T-helper 17 cell (primary cell): ENCODE measurements at places on chromosomes 16 and 17.
A peak's percentile ranks its signal among the peaks of the same experiment; 100 is the strongest.

GRCh38 chr17:57861000-57861789 is 11.4 kb upstream of the MRPS23 start:
- H3K27ac ChIP-seq, result peak overlapping the region; percentile 57
- DNase-seq, result no peak
- peaks cover 13% of the 10 kb centered on the region for H3K27me3 ChIP-seq
- H3K4me1 ChIP-seq, result peaks cover 19% of the 10 kb centered on the region

GRCh38 chr16:9002042-9002441 is 38.3 kb upstream of the USP7 start:
- no peaks in the 10 kb centered on the region for H3K36me3 ChIP-seq
- H3K4me1 ChIP-seq, result no peaks in the 10 kb centered on the region
- peaks cover 2% of the 10 kb centered on the region for H3K27me3 ChIP-seq
- H3K27ac ChIP-seq, result no peak overlapping the region

DNA sequence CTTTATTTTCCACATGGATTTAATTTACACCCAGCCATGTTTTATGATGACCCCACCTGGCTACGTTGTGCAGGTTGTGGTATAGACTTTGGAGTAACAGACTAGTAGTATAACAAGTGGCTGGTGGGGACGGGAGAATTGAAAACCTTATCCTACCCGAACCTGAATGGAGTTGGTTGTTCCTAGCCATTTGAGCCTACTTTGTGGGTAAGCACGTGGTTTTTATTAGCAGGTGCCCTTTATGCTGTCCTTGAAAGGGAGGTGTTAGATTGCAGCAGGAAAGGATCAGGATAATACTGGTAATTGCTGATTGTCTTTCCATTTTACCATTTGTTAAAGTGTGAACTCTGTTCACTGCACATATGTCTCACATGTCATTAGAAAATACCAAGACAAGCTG is 31.9 kb upstream of the PHAF1 start:
- peaks cover 2% of the 10 kb centered on the region for H3K36me3 ChIP-seq
- H3K27me3 ChIP-seq, result no peaks in the 10 kb centered on the region
- no peak overlapping the region for H3K4me3 ChIP-seq
- H3K27ac ChIP-seq, result peak overlapping the region; percentile 53

- H3K27ac ChIP-seq, result no peak overlapping the region
- DNase-seq, result no peak
- no peaks in the 10 kb centered on the region for H3K36me3 ChIP-seq
- H3K4me3 ChIP-seq, result no peak overlapping the region
- no peaks in the 10 kb centered on the region for H3K4me1 ChIP-seq
Observed at GRCh38 chr17:69761767-69762321, 313.2 kb upstream of the KCNJ16 start.

GRCh38 chr16:62752854-62753253 is 716.6 kb upstream of the CDH8 start:
- no peaks in the 10 kb centered on the region for H3K27me3 ChIP-seq
- no peaks in the 10 kb centered on the region for H3K36me3 ChIP-seq

- H3K27ac ChIP-seq, result no peak overlapping the region
- H3K4me1 ChIP-seq, result peaks cover 2% of the 10 kb centered on the region
- peaks cover 10% of the 10 kb centered on the region for H3K27me3 ChIP-seq
- no peaks in the 10 kb centered on the region for H3K36me3 ChIP-seq
Observed at GRCh38 chr17:15744885-15745284, 12.8 kb downstream of the TBC1D26 start.

DNA sequence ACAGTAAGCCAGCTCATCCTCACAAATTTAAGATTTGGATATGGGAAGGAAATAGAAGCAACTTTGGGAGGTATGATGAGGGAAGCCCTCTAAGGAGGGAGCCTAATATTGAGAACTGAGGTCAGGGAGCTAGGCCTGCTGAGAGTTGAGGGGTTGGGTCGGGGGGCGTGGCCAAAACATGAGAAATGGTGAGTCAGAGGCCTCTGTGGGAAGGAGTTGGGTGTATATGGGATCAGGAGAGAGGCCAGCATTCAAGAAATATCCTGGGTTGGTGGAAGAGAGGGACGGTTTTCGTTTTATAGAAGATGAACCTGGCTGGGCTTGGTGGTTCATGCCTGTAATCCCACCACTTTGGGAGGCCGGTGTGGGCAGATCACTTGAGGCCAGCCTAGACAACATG is 48.4 kb downstream of the CLEC16A start:
- no peak for DNase-seq
- H3K4me1 ChIP-seq, result peaks cover 43% of the 10 kb centered on the region
- H3K36me3 ChIP-seq, result peaks cover 11% of the 10 kb centered on the region
- no peak overlapping the region for H3K4me3 ChIP-seq
- no peaks in the 10 kb centered on the region for H3K27me3 ChIP-seq

DNA sequence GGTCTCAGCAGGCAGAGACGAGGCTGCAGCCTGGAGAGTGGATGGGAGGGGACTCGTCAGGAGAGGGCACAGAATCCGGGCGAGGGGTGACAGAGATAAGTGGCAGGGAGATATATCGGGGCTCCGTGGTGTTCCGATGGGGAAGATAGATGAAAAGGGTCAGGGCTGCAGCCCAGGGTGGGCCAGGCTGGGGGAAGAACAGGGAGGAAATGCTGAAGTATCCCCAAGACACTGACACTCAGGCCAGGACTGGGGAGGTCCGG is 2.1 kb downstream of the LGALS3BP start:
- H3K27me3 ChIP-seq, result no peaks in the 10 kb centered on the region
- peaks cover 7% of the 10 kb centered on the region for H3K4me1 ChIP-seq
- H3K36me3 ChIP-seq, result no peaks in the 10 kb centered on the region
- DNase-seq, result no peak

GRCh38 chr17:13973960-13974651 is 95.2 kb upstream of the COX10 start:
- H3K27ac ChIP-seq, result no peak overlapping the region
- H3K4me1 ChIP-seq, result peaks cover 5% of the 10 kb centered on the region
- DNase-seq, result no peak
- peaks cover 6% of the 10 kb centered on the region for H3K36me3 ChIP-seq
- H3K4me3 ChIP-seq, result no peak overlapping the region

DNA sequence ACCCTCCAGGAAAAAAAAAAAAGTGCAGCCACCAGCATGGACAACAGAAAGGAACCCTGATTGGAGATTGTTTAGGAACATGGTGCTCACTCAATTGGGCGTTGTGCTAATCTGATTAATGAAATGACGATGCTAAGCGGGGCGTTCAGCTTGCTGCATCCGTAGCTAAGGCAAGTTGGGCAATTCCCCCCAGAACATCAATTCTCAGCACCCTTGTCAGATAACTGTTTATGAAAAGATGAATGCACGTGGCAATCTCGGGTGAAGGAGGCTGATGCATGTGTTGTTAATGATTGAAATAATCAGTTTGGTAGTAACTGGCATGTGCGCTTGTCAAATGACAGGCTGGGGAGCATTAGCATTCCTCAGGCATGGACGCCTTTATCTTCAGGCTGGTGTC is 57.0 kb downstream of the HS3ST3A1 start:
- no peaks in the 10 kb centered on the region for H3K36me3 ChIP-seq
- H3K4me1 ChIP-seq, result no peaks in the 10 kb centered on the region
- H3K4me3 ChIP-seq, result no peak overlapping the region
- no peak for DNase-seq

DNA sequence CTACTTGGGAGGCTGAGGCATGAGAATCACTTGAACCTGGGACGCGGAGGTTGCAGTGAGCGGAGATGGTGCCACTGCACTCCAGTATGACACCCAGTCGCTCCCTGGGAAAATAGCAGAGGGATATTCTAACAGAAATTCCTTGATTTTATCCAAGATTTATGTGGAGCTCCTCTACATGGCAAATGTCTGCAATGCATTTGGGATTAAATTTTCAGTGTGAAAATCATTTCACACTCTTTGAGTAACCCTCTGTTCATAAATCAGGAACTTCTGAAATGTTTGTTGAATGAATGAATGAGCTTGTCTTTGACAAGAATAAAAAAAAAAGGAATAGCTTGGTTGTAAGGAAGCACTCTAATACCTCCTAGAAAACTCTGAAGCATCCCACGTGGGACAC is 305.8 kb downstream of the SHISA9 start:
- no peaks in the 10 kb centered on the region for H3K4me1 ChIP-seq
- no peaks in the 10 kb centered on the region for H3K27me3 ChIP-seq
- no peaks in the 10 kb centered on the region for H3K36me3 ChIP-seq

GRCh38 chr16:57977418-57978069 is 6.6 kb upstream of the CNGB1 start:
- peaks cover 8% of the 10 kb centered on the region for H3K4me1 ChIP-seq
- no peak overlapping the region for H3K4me3 ChIP-seq
- peaks cover 2% of the 10 kb centered on the region for H3K36me3 ChIP-seq
- peaks cover under 1% of the 10 kb centered on the region for H3K27me3 ChIP-seq
- no peak overlapping the region for H3K27ac ChIP-seq
